ENCODE measurements at places on chromosomes 7 and 10.
A peak's percentile ranks its signal among the peaks of the same experiment; 100 is the strongest.

DNA sequence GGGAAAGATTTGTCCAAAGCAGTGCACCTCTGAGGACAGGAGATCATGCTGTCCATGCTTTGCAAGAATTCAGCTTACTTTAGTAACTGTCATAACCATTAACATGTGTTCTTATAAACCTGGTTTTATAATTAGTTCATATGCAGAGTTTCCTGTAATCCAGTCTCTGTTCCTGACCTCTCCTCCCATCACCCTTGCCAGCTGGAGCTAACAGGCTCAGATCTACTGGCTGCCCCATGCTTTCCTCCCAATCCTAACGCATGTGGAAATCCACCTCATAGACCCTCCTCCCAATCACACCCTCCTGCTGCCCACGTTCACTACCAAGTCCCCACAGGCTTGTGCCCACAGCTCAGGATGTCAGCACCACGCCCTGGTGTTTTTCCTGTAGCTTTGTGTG, 45.3 kb upstream of the PFKP start:
- DNase-seq, result no peak

GRCh38 chr7:31368620-31369019, 28.1 kb upstream of the NEUROD6 start:
- DNase-seq, result no peak

GRCh38 chr7:8628656-8629055, 195.2 kb downstream of the NXPH1 start:
- peak; percentile 67 for DNase-seq

GRCh38 chr10:107971973-107972372, 807.5 kb upstream of the SORCS1 start:
- no peak for DNase-seq

DNA sequence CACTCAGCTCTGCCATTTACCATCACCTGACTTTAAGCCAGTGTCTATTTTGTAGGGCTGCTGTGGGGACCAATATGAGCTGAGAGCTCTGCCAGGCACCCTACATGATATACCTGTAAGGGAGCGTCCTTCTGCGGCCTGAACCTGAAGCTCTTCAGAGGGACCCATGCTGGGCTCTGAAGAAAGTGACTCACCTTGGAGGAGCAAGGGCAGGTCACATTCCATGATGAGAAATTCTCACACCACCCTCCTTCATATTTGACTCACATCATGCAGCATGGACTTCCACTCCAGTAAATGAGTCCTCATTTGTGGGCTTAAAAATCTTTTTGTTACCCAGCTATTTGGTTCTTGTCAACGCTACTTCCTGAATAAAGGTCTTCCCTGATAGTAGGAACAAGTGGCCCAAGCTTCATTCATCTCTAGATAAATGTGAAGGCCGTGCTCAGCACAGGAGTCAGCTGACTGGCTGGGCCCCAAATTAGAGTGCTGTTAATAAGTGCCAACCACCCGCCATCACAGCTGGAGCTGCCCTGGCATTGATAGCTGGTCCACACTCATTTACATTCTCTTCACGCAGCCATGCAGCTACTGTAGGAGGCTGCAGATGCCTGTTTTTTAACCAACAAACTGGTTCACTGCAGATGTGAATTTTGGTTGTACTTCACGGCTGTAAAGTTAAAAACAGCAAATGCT, 78.4 kb downstream of the RNF216 start:
- DNase-seq, result peak; percentile 46

- DNase-seq, result peak; percentile 16
Observed at GRCh38 chr7:99386584-99387238, 12.2 kb downstream of the ARPC1B start.

- DNase-seq, result no peak
Observed at GRCh38 chr7:42753367-42753766, 158.5 kb downstream of the C7orf25 start.

DNA sequence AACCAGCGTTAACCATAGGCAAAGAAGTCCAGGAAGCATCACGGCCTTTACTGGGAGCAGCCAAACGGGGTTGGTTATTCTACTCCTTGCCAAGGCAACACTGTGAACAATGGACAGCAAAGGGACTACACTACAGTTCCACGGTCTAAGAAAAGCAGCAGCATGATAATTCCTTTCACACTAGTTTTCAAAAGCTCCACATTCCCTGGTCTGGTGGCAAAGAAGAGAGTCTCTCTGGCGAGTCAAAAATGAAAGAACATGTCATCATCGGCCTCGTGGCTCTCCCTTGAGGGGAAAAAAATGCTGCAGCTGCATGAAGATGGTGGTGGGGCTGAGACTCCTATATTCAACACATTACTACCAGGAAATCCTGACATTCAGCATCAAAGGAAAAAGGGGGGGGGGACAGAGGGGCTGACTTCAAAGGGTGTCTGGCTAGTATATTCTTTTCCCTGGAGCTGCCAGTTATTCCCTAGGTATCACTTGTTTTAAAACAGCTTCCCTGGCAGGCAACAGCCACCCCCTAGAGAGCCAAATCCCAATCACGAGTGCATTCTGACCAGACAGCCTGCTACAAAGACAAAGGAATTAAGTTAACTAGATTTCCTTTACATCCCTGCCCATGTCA, 49.1 kb downstream of the SLC37A3 start:
- DNase-seq, result no peak

GRCh38 chr7:2012981-2013380, 219.8 kb downstream of the MAD1L1 start:
- DNase-seq, result peak; percentile 62

DNA sequence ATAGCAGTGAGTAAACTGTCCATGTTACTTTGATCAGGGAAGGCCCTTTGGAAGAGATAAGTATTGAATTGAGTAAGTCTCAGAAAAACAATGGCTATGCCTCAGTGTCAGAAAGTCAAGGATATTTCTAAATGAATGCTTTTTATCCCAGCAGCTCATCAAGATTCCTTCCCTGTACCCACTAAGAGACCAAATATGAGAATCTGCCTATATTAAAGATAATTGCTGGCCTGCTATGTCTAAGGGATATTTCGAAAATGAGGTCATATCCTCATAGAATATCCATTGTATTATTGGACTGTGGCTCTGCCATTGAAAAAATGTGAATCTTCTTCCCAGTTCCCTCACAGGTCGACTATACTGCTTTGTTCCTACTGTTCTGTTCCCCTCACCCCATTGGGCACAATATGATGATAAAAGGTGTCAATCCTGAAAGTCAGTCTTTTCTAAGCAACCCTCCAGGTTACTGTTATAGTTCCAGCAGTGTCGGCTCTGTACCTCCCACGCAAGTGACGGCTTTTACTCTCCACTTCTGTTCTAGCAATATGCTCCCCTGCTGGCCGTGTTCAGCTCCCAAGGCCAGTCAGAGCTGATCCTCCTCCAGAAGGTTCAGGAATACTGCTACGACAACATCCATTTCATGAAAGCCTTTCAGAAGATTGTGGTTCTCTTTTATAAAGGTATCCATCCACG, 51.7 kb downstream of the BZW2 start:
- DNase-seq, result no peak

DNA sequence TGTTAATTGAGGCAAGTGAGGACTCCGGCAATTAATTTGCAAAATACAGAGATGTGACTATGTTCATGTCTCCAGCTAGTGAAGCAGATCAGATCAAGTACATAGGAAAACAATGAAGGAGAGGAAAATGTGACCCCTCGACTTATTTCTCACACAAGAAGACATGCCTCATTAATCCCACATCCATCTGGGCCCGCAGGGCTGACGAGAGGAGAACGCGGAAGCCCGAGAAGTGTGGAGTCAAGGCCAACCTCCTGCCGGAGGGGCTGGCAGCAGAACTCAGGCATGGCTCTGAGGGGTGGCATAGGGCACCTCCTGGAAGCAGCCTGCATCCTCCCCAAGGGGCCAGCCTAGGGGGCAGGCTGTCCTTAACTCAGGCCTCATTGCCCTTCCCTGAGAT, 54.4 kb downstream of the ZNF503 start:
- no peak for DNase-seq

- DNase-seq, result no peak
Observed at GRCh38 chr10:47418966-47419365, 34.9 kb upstream of the ZNF488 start.

GRCh38 chr7:116699722-116700120, 27.7 kb downstream of the MET start:
- no peak for DNase-seq

DNA sequence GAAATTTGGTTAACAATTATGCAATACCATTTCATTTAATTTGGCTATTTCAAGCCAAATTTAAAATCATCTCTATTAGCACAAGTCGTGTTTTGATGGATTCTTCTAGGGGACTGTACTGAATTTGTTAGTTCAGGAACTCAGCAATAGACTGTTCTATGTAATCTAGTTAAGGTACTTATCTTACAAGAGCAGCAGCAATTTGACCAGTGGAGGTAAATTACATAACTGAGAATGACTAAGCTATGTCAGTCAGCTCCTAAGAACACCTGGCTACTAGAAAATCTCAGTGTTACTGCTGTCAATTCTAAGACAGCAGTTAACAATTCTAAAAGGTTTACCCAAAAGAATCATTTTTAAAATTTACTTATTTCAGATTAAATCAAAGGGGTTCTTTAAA, 513.9 kb upstream of the ZWINT start:
- DNase-seq, result no peak

GRCh38 chr10:125064681-125065492, 95.5 kb downstream of the CTBP2 start:
- DNase-seq, result no peak

DNA sequence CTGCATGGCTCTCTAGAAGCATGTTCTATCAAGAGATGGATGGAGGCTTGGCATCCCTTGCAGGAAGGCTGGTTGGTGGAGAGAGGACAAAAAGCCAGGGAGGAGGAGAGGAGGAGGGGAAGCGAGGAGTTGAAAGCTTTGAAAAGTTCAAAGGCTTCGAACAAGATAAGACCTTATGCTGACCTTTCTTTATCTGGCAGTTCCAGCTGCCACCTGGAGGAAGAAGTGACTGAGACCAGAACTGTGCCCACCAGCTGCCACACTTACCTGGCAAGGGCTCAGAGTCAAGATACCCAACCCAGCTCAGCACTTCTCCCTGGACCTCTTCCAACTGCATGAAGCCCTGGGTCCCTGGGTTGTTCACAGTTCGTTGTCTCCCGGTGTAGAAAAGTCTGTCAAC, 14.8 kb downstream of the CCL24 start:
- no peak for DNase-seq

GRCh38 chr7:156038345-156038744, 226.1 kb upstream of the SHH start:
- no peak for DNase-seq

DNA sequence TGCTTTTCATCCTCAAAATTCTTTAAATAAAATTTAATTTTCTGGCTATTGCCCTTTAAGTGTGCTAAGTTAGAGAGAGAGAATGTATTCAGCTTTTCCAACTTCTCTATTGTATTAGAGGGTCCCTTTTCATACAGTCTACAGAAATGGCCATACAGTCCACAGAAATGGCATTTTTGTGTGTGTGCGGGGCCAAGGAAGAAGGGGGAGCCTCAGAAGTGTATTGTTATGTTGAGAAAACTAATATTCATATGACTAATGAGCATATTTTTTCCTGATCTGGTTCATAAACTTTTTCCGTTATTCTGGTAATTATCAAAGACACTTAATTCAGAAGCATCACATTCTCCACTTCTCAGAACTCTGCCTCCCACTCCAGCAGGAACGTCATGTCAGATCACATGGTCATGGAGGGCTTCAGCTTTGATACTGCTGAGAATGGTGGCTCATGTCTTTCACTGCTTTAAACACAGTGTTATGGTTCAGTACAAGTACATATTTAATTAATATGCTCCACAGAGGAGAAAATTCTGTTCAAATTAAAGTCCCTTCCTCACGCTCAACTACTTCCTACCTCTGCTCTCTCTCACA, 37.1 kb downstream of the ELMO1 start:
- DNase-seq, result no peak

GRCh38 chr7:138749960-138750359, 47.8 kb upstream of the TMEM213 start:
- DNase-seq, result no peak

GRCh38 chr10:27744802-27745731, 552 bp downstream of the MKX start:
- no peak for DNase-seq

DNA sequence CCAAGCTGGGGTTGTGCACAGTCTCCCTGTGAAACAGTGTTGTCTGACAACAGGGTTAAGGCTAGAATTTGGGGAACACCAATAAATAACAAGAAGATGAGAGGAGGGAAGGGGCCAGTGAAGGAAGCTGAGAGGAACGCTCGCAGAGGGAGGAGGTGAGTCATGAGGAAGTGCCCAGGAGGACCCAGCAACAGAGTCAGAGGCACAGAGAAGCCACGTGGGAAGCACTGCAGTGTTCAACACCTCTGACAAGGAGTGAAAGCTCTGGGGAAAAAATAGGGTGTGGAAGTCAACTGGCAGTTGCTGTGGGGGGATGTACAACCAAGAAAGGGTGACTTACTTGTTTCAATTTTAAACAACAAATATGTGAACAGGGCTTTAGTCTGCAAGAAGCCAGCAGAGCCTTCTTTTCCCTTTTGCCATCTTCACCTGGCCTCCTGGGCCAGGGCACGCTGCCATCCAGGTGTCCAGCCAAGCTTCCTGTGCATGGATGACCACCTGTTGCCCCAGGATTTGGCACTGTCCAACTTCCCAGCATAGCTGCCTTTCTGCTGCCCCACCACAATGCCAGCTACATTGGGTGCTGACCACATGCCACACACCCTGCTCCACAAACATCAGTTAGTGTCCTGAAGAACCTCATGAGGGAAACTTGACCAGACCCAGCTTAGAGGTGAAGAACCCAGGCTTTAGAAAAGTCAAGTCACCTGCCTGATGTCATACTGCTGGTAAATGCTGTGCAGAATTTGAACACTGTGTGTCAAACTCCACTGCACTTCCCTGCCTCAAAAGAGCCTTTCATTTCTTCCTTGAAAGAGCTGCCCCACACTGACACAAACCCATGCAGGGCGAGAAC, 69.6 kb downstream of the ATXN7L1 start:
- DNase-seq, result no peak

DNA sequence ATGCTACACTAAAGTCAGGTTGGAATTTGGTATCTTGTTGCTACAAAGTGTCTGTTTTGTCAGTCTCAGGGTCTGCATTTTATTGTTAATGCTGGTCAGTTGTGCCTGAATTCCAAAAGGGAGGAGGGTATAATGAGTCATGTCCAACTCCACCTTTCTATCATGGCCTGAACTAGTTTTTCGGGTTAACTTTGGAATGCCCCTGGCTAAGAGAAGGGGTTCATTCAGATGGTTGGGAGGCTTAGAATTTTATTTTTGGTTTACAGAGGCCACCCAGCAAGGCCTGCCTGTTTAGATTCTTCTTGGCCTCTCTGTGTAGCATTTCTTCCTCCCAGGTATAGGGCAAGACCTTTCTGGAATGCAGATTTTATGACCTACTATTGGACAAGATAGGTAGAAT, 93.2 kb downstream of the SKIDA1 start:
- DNase-seq, result no peak

GRCh38 chr7:95485391-95486123, at the start of gene ASB4:
ASB4 (plus strand) TSS chr7:95485943; CDS start chr7:95485972, 29 bp downstream.
- DNase-seq, result no peak
